HT-29 (cell line): ENCODE measurements at places on chromosomes 12 and 14. TPM values are rescaled to one million over a fixed set of nuclear protein-coding genes. Genes with fewer than 3 reads are reported as not detected.

The C1S gene
- 0.56 and 1.1 TPM in 2 replicates for total RNA-seq

The HRK gene
- not detected in 2 replicates for total RNA-seq

The PAH gene
- 0.26 TPM in 1 of 2 replicates, not detected in the other for total RNA-seq

The TEX52 gene
- total RNA-seq = 0.10 and 0.94 TPM in 2 replicates

The KRT4 gene
- 0.47 TPM in 1 of 2 replicates, not detected in the other for total RNA-seq

DNA sequence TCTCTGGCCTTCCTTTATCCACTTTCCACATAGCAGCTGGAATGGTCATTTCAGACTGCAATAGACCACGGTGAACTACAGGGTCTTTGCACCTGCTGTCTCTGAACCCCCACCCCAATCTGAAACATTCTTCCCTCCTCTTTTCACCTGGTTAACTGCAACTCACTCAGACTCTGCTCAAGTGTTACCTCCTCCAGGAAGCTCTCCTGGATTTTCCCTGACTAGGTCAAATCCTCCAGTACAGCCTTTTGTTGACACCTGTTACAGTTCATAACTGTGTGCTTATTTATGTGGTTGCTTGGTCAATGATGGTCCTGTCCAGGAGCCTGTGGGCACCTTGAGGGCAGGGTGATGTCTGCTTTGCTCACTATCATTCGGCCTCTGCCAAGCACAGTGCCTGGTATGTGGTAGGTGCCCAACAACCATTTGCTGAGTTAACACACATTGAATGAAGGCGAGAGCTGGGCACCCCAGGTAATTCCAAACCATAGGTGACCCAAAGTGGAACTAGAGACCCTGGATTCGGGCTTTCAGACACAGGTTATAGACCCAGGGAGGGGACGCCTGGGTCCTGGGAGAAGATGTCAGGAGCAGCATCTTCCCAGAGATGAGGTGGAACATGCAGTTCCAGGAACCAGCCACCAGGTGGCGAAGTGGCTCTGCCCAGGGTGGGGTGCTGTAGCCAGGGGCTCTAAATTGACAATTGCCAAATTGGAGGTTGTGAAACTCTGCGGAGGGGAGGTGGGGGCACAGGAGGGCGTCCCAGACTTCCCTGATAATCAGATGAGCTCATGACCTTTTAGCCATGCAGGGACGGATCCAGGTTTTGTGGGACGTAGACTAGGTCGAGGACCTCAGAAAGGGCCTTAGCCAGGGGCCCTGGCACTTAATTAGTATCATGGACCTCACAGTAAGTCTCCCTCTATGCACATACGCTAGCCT is 28.1 kb downstream of the TRPV4 start:
- DNase-seq = peak; percentile 78

GRCh38 chr12:24661657-24662096 is 287.2 kb downstream of the BCAT1 start:
- no peak for DNase-seq

GRCh38 chr14:100641274-100641860 is 54.1 kb upstream of the BEGAIN start:
- DNase-seq = peak; percentile 18

- DNase-seq = no peak
Observed at GRCh38 chr12:28176295-28176694, 14.0 kb upstream of the CCDC91 start.

- DNase-seq = no peak
Observed at GRCh38 chr12:114384739-114385138, 21.2 kb downstream of the TBX5 start.
